ENCODE measurements at places on chromosomes 1 and 21.

GRCh38 chr1:41918450-41919043, at the start of gene HIVEP3:
TSS of gene HIVEP3 (minus strand) at chr1:41918922.
- peak; percentile 7 for DNase-seq

DNA sequence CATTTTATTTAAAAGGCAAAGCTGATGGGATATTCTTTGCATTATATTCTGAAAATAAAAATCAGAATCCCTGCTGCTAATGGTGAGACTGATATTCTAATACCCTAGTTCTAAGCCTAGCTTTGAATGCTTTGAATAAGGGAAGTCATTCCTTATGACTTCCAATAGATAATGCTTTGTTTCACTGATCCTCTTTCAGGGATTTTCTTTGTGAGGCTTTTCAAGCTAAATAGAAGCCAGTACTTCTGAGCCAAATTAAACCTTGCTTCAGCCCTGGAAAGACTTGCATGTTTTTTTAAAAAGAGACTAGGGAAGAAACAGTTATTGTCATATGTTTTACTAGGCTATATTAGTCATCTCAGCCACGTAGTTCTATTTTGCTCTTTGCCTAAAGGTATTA, 68.5 kb upstream of the CACYBP start:
- DNase-seq, result no peak

DNA sequence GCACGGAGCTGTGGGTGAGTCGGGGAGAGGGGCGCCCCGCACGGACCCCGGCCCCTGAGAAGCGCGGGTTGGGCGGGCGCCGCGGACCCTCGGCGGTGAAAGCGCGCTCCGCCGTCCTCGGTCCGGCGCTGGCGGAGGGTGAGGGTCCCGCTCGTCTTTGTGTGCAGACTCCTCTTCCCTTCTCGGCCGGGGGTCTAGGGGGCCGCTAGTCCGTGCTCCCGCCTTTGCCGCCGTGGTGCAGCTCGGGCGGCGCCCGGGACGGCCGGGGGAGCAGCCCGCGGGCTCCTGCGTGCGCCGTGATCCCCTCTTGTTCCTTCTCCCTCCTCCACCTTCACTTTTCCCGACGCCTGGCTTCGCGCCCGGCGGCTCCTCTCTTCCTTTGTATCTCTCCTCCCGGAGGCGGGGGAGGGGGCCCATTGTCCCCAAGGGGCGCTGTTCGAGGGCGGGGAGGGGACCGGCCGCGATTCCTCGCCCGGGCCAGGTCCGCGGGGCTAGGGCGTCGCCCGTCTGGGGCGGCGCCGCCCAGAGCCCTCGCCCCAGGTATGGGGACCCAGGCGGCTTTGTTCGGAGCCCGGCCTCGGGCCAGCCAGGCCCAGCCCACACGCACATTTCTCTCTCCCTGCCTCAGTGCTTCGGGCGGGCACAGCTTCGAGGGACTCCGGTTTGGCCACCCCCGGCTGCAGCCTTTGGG, 519 bp downstream of the FNBP1L start:
- DNase-seq, result no peak

DNA sequence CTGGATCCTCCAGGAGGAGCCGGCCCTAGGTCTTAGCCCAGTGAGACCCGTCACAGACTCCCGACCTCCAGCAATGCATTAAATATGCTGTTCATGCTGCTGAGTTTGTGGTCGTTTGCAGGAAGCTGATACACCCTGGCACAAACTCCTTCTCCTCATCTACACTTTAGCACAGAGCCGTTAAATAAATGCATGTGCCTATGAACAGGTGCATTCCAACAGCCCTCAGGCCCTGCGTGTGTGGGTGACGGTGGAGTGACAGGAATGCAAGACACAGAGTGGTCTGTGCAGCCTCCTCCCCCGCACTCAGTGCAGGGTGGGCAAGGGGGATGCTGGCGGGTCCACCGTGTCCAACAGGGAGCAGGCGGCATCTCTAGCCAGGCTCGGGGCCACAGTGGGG, 106.6 kb upstream of the TMPRSS2 start:
- DNase-seq, result no peak

DNA sequence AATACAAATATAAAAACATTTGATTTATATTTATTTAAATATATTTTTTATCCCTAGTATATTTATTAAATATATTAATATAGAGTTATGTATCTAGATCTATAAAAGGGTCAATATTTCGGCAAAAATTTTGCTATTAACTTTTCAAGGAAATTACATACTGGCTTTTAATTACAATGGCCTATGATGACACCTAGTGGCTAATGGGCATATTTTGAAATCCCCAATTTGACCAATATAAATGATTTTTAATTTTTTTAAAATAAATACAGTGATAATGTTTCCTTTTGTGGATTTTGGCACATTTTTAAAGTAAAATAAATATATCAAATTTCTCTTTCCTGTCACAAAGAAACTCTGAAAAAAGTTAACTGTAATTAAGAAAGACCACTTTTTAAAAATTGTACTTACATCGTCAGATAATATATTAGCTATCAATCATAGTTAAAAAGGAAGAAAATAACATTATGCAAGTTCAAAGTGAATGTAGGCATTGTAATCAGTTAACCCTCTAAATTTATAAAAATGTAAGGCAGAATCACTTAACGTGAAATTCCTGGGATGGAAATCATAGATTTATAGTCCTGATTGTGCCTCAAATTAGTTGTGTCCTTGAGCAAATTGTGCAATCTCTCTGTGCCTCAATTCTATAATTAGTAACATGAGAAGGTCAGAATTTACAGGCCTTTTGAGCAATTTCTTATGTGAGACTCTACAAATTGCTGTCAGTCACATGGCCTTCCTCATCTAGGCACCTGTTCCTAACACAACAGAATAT, 25.6 kb upstream of the RGS13 start:
- no peak for DNase-seq

DNA sequence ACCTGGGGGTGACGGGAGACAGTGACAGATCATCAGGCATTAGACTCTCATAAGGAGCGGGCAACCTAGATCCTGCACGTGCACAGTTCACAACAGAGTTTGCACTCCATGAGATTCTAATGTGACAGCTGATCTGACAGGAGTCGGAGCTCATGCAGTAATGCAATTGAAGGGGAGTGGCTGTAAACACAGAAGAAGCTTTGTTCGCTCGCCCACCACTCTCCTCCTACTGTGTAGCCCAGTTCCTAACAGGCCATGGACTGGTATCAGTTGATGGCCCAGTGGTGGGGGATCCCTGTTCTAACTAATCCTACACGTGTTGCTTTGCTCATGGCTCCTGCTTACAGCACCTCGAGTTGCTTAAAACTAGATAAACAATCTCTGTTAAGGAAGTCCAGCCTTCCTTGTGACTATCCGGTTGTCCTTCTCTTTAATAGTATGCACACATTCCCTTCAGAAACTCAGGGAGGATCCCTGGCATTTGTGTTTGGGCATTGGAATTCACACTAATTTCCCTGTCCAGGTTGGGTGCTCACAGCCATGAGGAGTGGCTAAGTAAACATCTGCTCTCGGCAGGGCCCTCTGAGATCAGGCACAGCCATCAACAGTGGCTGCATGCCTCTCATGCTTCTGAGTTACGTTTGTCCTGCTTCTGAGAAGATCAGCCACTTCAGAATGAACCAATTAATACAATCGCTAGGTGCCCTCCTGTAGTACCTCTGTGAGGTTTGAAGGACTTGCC, 21.1 kb upstream of the F3 start:
- no peak for DNase-seq

- no peak for DNase-seq
These were observed 284.4 kb upstream of the PKN2 start for GRCh38 chr1:88399690-88400089.

DNA sequence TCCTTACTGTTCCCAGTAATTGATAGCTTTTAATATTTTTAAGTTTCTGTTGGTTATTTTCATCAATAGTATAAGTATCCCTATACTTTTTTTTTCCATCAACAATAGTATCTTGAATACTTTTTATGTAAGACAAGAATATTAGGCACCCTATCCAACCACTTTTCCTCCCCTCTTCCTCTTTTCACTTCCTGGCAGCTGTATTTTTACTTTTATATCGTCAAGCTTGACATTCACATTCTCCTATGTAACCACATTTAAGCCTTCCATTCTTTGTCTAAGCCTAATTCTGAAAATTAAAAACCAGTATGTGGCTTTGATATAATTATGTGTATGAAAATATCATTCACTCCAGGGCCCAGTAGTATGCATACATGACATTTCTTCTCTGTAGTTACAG, 9.3 kb downstream of the TMEM39B start:
- no peak for DNase-seq

DNA sequence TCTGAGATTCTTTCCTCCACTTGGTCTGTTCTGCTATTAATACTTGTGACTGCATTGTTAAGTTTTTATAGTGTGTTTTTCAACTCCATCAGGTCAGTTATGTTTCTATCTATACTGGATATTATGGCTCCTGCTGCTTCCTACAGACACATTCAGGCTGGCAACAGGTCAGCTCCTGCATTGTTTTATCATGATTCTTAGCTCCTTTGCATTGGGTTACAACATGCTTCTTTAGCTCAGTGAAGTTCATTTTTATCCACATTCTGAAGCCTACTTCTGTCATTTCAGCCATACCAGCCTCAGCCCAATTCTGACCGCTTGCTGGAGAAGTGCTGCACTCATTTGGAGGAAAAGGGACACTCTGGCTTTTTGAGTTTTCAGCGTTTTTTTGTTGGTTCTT, 37.3 kb upstream of the F3 start:
- DNase-seq, result no peak

DNA sequence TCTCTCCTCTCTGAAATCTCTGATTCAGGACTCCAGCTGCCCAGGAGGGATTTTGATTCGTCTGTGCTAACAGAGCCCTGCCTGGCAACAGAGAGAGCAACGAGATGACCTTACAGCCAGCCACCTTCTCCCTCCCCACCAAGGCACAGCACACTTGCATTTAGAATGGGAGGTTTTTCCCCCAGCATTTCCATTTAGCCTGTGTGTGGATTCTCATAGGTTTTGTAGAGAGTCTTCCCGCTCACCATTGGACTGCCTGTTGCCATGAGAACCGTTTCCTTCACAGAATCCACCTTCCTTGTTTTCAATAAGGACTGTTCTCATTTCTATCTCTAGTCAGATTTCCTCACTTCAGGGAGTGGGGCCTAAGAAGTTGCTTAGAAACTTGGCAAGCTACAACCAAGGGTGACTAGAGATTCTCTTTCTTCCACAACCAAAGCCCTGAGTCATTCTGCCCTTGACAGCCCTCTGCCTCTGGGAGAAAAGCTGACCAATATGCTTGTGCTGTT, 5.8 kb upstream of the IKBKE start:
- no peak for DNase-seq

- DNase-seq, result no peak
These were observed 2.1 kb downstream of the BCAR3 start for GRCh38 chr1:93679546-93679945.

GRCh38 chr1:245441689-245442088, 286.9 kb downstream of the KIF26B start:
- no peak for DNase-seq

GRCh38 chr1:109821831-109822745, 58.4 kb upstream of the EPS8L3 start:
- DNase-seq, result no peak

DNA sequence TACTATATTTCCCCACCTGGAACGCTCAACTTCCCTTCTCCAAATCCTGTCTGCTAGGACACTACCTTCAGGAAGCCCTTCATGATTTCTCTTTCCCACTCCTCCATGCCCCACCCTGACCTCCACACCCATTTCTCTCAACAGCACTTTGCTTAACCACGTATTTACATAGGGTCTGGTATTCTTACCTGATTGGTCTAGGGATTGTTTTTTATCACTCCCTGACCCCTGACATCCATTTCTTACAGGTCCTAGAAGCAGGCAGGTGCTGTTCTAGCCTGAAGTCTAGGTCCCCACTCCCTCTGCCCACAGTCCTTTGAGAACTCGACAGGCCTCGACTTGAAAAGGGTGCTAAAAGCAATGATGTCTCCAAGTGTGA, 47.5 kb downstream of the DMAP1 start:
- peak; percentile 67 for DNase-seq

- DNase-seq, result no peak
These were observed 46.7 kb upstream of the ITPKB start for GRCh38 chr1:226785805-226786204.

DNA sequence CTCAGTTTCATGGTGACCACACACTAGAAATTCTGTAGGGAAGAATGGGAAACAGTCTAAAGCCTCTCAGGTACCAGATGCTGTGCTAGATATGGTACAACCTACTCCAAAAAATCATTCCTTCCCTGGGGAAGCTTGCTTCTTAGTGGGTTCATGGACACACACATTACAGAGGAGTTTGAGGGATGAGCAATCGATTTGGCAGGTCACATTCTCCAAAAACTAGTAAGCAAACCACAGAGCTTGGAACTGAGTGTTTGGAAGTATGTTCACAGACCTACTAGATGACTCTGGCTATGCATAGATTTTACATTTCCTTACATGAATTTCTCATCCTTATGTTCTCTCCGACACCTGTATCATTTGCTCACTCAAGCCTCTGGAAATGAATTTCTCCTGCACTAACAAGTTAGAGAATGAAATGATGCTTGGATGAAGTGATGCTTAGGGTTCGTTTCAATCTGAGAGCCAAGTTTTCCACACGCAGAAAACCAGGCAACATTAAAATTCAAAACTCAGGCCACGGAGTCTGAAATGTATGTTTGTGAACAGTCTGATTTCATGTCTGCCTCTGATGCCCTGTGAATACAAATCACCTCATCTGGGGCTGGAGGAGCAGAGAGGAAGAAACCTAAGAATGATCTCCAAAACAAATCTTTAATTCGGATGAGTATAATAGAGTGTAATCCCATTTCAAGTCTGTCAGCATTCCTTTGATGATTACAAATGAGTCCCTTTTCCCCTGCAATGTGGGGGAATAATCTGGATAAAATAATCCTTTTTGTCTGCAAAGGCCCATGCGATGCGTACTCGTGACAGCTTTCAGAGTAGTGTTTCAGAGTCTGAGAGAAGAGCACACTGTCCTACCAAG, 11.0 kb downstream of the EVA1C start:
- DNase-seq, result no peak

- DNase-seq, result no peak
These were observed 40.3 kb downstream of the ACP6 start for GRCh38 chr1:147630022-147630421.

- DNase-seq, result no peak
These were observed 105.5 kb downstream of the EBNA1BP2 start for GRCh38 chr1:43066578-43066977.

DNA sequence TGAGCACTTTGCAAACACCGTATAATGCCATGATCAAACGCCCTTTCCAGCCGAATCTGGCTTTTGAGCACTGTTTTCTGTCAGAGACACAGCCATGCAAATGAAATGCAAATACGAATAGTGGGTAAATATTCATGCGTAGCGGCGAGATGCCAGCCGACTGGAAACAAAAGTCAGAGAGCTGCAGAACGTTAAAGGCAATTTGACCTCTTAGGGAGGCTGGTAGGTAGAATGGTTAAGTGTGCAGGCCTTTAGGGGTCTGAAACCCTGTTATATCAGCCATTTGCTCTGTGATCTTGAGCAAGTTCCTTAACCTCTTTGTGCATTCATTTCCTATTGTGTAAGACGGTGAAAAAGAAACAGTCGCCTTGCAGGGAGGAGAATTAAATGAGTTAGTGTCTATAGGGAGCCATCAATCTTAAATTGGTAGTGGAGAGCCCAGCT, 6.5 kb upstream of the SDHB start:
- DNase-seq, result no peak

All from NCI-H187 treated with DMSO at 0.1 percent for 48 hours (cell line).